HepG2 (cell line): ENCODE measurements at places on chromosomes 6 and 20. TPM values are rescaled to one million over a fixed set of nuclear protein-coding genes. Genes with fewer than 3 reads are reported as not detected.

SLC35D3 gene
- polyA plus RNA-seq = not detected in 2 replicates

DNA sequence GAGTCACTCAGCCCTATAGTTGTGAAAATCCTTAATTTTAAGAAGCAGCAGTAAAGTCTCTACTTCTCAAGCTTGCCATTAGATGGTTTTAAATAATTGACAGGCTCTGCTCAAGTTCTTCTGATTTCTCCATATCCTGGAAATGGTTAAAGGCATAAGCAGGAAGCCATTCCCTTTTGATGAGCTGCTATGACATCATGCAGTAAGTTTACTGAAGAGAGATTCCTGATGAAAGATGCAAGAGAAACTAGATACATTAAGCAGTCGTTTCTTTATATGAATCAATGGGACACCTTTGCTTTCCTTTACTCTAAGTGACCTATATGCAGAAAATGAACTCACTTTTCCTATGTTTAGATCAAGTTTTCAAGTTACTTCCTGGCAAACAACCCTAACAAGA is 9.8 kb downstream of the POPDC3 start:
- DNase-seq = no peak

- DNase-seq = no peak
These were observed 43.3 kb upstream of the ARMC2 start for GRCh38 chr6:108804956-108805355.

DNA sequence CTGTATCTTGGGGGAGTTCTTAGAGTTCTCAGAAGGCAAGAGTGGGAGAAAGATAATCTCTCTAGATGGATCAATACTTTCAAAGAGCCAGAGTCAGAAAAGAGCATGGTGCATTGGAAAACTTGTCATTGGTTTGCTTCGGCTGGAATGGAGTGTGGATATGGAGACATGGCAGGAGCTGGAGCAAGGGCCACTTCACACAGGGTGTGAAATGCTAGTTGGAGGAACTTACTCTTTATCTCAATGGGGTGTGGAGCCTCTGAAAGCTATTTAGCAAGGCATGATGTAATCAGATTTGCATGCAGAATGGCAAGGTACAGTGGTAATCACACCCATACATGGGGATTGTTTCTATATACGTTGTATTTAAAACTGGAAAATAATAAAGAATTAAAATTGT is 31.5 kb upstream of the PAQR8 start:
- DNase-seq = no peak

DNA sequence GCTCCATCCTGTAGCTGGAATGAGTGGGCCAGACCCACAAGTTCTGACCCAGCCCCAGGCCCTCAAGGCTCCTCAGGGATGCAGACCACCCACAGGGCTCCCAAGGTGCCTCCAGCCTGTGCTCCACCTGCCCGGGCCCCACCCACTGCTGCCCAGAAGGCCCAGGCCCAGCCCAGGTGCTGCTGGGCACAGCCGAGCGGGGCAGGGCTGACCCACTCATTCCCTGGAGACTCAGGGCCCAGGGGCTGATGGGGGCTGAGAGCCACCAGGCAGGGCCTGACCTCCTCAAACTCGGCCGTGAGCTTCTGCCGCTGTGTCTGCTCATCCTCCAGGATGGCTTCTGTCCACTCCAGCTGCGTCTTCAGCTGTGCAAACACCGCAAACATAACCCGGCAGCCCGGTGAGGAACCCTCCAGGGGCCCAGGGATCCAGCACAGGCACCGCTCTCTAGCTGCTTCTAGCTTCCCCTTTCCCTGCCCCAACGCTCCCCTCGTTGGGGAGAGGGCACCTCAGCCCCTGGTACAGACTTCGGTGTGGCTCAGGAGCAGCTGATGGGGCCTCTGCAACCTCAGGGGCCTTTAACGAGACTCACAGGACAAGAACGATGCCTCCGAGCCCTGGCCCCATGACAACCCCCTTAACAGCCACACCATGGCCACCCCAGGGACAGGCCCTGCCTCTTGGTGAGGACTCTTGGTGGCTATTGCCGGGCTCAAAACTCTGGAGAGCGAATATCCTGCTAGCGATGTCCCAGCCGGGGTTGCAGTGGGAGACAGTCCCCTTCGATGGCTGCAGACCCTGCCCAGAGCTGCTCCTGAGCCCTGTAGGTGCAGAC is 46.0 kb downstream of the DSTN start:
- DNase-seq = no peak

GRCh38 chr6:138237463-138237862 is 19.2 kb upstream of the PBOV1 start:
- DNase-seq = no peak

DNA sequence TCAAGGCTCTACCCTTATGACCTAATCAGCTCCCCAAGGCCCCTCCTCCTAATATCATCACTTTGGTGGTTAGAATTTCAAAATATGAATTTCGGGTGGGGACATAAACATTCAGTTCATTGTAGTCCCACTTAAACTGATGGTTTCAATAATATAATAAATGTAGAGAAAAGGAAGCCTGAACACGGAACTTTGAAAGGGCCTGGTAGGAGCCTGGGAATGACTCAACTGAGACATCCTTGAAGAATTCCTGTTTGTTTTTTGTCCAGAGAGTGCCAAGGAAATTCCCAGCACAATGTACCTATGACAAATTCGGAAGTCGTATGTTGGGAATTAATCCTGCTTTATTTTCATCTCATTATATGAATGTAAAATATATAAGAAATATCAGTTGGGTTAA is 457.9 kb downstream of the PLCB1 start:
- no peak for DNase-seq

DNA sequence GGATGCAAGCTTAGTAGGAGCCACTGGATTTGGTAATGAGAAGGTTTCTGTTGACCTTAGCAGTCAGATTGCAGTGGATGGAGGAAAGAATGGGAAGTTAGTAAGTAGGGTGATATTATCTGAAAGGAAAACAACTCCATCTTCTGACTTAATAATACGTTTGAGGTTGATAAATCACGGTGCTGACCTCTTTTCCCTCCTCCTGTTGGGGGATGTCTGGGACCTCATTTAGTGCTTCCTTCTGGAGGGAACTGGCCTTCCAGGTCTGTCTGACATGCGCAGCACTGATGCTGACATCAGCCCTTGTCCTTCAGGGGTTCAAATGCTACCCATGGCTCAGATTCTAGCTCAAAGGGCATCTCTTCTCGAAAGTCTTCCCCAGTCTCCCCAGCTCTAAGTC is 48.2 kb upstream of the AKAP12 start:
- no peak for DNase-seq

GRCh38 chr20:7966176-7966575 is 25.9 kb upstream of the HAO1 start:
- no peak for DNase-seq

DNA sequence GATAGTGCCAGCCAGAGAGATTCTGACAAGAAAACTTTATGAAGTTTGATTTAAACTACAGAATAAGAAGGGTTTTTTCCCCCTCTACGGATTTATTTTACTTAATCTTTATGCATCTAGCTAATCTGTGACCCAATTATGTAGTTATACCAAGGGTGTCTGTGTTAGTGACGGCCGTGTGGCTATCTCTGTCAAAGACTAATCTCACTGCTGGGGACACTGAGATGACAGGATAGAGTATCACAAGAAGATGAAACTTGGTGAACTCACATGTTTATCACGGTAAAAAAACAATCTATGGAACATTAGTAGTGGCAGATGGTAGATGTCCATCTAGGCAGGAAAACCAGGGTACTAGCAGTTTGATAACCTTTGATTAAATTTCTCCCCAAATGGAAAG is 149.7 kb downstream of the AHI1 start:
- DNase-seq = no peak

GRCh38 chr6:62740596-62740995 is 454.6 kb upstream of the KHDRBS2 start:
- no peak for DNase-seq
